ENCODE measurements at places on chromosomes 3 and 15.

GRCh38 chr15:82854554-82854953 is 45.1 kb downstream of the WHAMM start:
- no peak for DNase-seq

DNA sequence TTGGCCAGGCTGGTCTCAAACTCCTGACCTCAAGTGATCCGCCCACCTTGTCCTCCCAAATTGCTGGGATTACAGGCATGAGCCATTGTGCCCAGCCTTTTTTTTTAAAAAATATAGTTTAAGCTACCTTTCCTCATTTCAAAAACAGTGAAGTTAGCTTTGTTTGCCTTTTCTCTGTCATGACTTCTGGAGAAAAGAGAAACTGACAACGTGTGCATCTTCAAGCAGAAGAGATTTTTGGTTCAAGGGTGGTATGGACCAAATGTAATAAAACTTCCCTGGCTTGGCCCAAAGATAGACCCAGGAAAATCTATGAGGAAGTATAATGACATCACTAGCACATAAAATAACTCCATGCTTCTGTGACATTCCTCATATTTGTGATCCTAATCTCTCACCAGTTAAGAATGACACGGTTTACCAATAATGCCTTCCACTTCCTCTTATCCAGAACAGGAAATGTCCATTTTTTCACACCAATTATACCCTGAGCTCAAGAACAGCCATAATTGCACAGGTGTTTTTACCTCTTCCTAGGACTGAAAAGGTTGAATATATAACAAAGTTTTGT is 781.2 kb upstream of the NR2F2 start:
- DNase-seq: no peak

DNA sequence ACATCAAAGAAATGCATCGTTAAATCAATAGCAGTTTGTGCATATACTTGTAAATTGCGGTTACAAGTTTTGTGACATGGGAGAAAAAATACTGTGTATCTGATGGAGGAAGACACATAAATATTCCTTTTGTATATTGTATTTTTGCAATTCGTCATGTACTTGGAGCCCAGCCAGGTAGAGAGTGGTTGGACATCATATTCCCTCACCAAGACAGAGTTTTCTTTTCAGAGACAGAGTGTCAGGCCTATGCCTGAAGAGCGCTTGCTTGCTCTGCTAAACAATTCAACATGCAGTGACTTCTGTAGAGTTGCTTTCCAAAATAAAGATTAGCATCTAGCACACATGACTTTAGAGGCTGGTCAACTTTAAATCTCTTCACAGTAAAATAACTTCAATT is 24.8 kb upstream of the MEIS2 start:
- no peak for DNase-seq

DNA sequence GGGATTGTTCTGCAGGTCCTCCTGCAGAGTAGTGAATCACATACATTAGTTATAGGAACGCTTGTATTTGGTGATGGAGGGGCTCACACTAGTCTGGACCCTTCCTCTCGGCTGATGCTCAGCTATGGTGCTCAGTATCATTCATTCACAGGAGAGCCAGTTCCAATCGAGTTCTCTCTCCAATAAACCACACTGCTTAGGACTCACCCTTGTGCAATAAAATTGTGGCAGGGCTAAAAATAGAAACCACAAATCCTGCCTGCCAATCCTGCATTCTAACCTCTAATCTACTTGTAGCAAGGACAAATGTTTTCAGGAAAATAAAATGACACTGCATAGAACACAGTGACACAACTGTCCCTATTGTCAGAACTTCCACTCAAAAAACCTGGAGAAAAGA is 138.4 kb upstream of the TBL1XR1 start:
- no peak for DNase-seq

- DNase-seq: no peak
These were observed 79.0 kb downstream of the EPHA3 start for GRCh38 chr3:89186456-89186855.

DNA sequence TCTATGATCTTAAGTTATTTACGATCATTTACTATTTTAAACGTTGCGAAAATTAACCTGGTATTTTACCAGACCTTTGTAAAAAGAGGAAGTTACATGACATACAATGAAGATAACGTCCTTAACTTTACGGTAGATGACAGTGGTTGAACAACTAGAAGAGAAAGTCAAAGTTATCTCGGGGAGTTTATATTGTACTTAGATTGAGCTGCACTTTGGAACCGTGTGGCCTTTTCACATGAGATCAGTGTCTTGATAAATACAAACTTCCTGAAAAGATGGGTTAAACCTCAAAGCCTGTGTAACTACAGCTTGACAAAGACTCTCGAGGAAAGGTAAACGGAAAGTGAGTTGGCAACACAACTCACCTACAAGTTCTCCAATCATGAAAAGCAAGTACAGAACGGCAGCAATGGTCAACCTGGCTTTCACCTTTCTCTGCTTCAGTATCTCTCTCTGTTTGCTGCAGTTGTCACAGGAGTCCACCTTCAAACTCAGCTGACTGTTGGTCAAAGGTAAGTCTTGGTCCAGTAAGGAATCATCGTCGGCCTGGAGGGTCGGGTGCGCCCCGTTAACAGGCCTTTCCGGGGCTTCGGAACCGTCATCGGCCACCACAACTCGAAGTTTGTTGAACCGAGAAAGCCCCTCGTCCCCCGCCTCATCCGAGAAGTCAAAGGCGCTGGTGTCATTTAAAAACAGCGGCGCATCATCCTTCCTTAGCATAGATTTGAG is 793 bp downstream of the SLC30A4 start:
- DNase-seq: peak; percentile 47

DNA sequence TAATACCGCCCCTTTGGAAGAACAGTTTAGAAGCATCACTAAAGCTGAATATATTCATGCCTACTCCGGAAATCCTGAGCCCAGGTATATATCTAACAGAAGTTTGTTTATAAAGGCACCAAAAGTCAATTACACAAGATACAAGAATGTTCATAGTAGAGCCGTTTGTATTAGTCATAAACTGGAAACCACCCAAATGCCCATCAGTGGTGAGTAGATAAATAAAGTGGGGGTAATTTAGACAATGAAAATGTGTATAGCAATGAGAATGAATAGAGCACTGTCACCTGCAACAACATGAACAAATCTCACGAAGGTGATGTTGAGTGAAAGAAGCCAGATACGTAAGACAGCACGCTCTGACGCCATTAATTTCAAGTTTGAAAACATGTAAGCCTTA is 68.3 kb upstream of the GLCE start:
- no peak for DNase-seq

DNA sequence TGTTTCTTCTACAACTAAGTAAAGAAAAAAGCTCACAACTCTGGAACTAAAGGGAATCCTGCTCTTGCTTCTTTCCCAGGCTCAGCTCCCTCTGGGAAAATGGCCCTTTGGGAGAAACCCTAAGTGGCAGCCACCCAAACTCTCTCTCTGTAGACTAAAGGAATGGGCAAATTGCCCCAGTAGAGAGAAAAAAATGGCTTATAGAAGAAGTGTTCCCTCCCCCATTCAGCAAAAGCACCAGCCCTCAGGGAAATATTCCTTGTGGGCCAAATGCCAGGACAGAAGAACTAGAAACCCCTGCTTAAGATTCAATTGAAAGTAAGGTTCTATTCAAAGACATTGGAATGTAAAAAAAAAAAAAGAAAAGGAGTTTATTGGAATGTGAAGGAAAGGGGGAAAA is 603.7 kb upstream of the ALCAM start:
- DNase-seq: no peak

DNA sequence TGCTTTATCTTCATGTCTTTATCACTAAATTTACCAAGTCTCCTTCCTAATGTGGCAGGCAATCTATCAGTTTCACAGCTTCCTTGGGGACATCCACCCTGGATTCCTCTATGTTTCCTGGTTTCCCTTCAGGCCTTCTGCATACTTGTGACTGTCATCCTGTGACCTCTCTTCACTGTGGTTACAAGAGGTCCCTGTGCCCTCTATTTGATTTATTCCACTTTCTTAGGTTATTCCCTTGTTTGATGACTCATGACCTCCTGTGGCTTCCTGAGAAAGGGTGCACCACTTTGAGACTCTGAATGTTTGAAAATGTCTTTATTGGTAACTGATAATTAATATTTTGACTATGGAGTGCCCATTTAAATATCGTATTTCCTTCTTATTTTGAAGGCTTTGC is 60.5 kb upstream of the KY start:
- DNase-seq: no peak

GRCh38 chr3:196388956-196389355 is 43.3 kb downstream of the UBXN7 start:
- no peak for DNase-seq

DNA sequence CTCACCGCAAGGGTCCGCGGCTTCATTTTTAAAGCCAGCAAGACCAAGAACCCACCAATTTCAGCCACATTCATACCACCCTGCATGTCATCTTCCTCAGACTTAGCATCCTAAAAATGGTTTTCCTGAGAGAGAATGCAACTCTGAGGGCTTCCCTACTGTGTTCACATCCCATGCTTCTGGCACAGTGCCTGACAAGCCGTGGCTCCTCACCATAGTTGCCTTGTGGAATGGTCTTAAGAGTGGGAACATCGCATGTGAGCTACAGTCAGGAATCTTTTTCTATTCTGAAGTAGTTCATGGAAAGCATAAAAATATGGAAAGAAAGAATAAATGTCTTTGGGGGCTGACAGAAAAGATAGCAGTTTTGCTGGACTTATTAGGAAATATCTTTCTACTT is 120.3 kb downstream of the RAP2B start:
- no peak for DNase-seq

DNA sequence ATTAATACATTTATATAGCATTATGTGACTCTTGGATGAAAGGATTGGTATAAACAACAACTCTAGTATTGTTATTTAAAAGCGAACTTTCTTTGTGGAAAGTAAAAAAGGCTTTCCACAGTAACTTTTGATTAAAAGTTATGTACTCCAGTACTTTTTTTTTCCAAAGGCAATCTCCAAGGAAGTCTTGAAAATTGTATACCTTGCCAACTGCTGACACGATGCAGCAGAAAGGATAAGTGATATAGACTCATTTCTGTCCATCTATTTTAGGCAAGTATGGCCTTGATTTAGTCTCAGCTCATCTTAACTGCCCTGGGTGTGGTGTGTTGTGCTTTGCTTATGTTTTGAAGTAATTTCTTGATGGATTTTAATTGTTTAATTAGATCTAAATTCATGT is 79.7 kb downstream of the OTOL1 start:
- no peak for DNase-seq

DNA sequence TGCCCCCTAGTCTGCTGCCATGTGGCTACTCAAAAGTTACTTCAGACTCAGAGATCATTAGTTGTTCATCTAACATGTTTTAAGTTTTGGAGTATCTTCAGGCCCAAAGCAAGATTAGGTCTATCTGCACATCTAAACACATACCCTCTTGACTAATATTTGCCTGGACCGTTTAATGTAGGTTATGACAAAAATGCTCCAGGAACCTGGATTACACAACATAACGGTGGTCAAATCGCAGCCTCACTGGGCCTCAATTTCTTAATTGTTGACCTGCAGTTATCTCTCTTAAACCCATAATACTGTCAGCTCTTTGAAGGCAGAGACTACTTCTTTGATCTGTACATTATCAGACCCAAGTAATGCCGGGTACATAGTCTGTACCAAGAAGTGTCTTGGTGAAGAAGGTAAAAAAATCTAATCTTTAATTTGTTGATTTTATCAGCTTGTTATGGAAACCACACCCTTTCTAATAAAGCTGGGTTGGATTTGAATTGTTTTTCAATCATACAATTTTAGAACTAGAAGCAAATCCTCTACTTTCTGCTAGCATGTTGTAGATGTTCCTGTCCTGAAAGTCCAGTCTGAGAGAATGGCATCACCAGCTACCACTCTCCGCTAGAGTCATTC is 3.6 kb downstream of the SNRK start:
- DNase-seq: no peak

GRCh38 chr3:182045736-182046135 is 334.0 kb downstream of the SOX2 start:
- DNase-seq: no peak
